Ascending aorta (tissue), 2 donors: ENCODE measurements at places on chromosomes 6 and 20. TPM values are rescaled to one million over a fixed set of nuclear protein-coding genes. Genes with fewer than 3 reads are reported as not detected.

Gene ANKRD60
- total RNA-seq, result not detected

- no peak for DNase-seq
These were observed 5.6 kb downstream of the MYLK2 start for GRCh38 chr20:31824554-31825313.

DNA sequence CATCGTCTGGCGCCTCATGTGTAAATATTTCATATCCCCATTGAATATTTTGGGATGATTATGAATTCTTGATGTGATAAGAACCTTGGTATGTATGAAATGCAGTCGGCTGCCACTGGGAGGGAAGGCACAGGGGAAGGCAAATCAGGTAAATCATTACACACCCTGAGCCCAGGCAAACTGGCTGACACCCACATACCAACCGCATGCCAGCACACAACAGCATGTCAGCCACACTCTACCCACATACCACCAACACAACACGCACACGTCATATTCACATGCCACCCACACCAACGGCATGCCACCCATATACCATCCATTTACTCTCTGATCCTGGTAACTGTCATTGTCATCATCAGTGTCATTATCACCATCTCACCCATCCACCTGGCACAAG lies 28.3 kb upstream of the MDGA1 start:
- DNase-seq, result no peak

DNA sequence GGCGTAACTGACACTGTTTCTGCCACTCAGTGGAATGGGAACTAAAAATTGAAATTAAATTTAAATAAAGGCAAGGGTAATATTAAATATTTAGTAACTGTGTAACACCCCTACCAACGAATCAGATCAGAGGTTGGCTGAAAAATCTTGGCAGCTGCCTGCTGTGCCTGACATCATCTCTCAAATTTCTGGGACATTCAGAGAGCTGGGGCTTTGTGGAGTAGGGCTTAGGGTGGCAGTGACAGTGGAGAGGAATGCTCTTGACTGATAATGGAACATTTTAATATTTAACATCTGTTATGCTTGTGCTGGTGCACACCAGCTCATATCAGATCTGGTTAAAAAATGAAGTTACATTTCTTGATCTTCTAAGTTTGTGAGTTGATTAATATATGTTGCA lies 62.2 kb downstream of the RFPL4B start:
- DNase-seq, result no peak

DNA sequence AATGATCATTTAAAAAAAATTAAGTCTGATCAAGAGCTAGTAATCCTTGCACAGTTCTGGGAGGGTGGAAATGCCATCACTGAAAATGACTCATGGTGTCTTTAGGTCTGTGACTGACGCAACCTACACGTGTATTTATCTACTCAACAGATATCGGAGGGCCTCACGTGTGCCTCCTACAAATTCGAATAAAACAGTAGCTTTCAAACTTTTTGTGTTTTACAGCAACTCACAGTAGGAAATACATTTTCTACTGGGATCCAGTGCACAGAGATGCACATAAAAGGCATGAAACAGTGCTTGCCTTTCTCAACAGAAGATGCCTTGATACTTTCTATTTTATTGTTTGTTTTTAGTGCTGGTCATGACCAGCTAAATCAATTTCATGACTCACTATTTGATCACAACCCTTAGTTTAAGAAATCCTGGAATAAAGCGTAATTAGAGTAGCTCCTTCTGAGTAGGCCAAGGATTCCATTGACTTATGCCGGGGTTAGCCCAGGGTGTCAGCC lies 210.0 kb upstream of the SNX9 start:
- DNase-seq, result no peak
